ENCODE measurements at places on chromosomes 16 and 17. TPM values are rescaled to one million over a fixed set of nuclear protein-coding genes. Genes with fewer than 3 reads are reported as not detected.

DNA sequence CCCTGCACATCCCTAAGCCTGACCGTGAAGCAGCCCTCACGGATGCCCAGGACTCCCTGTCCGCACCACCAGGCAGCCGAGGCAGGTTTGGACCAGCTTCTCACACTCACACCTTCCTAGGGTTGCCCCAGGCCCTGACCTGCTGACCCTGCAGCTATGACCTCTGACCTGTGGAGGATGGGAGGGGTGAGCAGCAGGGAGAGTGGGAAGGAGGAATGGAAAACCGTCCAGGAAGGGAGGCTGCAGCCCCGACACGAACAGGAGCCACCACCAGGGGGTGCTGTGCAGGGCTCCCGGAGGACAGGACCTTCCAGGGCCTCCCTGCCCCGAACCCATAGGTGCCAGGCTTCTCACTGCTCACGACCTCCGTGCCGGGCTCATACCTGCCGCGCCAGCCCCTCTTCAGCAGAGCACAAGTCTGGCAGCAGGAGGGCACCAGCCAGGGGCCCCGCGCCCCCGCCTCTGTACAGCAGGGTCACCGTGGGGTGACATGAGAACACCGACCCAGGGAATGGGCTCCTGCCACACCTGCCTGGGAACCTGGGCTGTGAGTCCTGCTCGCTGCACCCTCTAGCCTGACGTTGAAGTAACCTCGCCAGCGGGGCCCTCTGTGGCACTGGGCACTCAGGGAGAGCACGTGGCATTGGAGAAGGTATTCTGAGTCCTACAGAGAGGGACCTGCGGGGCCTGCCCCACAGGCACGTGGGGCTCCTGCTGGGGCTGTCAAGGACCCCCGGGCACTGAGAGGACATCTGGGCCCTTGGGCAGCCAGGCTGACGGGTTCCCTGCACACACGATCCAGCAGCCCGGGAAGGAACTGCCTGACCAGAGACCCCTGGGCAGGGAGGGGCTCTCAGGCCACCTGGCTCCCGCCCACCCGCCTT, 37.6 kb downstream of the CTU2 start:
- DNase-seq, result peak; percentile 98

DNA sequence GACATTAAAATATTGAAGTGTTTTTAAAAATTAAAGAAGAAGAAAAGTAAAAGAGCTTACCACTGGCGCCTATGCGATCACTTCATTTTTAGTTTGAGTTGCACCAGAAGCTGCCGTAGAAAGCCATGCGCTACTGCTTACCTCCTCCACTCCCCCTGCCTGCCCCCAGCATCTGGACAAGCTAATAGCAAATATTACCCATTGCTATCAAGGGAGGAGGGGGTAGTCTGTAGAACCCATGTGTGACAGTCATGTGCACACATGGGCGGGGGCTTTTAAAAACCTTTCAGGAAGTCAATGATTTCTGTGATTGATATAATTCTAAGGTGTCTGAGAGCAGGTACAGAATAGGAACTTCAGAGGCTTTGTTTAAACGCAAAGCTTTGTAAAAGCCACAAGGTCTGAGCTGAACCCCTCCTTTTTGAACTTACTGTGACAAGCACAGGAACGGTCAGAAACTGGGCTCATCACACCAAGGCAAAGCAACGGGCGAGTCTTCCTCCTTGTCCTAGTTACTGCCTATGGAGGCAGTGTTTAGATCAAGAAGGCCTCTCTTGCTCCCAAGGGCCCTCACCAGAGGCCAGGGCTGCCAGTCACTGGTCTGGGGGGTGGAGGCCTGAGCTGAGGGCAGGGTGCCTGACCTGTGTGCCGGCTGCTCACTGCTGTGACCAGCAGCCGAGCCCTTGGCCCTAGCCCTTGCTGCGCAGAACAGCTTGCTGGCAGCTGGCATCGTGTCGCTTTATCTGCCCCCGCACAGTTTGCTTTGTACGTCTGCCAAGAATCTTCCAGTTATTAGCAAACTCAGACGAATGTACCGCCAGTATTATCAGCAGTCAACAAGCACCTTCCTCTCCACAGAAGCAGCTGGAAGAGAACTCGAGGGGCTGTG, 15.0 kb downstream of the GINS2 start:
- no peak for DNase-seq

The ITGB4 gene
- 5.6 TPM for total RNA-seq

The TEKT5 gene
- not detected for total RNA-seq

GRCh38 chr17:16512011-16512410, 20.0 kb upstream of the LRRC75A start:
- DNase-seq, result no peak

DNA sequence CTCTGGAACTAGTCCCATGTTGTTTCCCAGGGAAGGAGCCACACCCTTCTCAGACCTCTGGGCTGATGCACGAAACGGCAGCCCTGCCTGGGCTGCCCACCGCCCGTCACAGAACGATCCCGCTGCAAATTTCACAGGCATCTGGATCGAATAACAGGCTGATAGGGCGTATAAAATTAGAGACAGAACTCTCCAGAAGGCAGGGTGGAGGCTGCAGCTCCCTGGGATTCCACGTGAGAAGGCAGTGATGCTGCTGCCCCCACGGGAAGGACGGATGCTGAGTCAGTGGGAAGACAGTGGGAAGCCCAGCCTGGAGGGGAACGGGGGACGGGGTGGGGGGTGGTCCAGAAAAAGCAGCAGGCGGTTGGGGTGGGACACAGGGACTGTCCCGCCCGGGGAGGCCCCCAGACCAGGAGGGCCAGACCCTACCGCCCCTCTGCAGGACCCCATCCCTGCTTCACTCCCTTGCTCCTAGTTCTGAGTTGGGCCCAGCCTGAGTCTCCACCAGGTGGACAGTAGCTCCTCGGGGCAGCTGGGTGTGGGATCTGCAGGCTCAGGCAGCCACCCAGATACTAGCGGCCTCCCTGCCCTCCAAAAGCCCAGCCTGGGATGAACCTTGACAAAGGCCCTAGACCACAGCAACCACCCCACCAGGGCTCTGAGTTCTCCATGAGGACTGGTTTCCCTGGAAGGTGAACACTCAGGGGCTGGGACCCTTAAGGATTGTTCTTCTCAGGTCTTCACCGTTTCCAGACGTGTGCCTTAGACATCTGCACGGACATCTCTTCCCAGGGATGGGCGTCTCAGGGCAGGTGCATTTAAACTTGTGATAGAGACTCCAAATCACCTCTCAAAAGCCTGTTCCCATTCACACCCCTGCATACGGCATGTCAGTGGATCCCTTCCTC, 117.8 kb downstream of the METRNL start:
- no peak for DNase-seq

The ATP6V0C gene
- 199 TPM for total RNA-seq

The SULT1A1 gene
- total RNA-seq, result 4.0 TPM

DNA sequence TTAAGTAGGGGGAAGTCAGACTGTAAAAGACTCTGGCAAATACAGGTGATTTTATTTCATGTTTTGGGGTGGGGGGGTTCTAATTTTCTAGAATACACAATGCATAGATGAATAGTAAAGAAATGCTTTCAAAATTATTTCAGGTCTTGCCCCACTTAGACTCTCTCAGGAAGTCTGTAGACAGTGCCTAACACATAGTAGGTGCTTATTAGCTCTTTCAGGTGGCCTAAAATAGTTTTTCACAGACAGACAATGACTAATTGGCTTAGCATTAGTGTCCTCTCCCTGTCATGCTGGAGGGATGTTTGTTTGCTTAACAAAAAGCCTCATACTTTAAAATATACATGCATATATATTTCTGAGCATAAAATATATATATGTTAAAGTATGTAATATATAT, 366.0 kb downstream of the SOX9 start:
- DNase-seq, result no peak

The FA2H gene
- total RNA-seq, result 2.1 TPM

The TLCD3B gene
- 26.9 TPM for total RNA-seq

The SLC13A2 gene
- total RNA-seq, result not detected

GRCh38 chr17:74742153-74742515, 5.1 kb downstream of the RAB37 start:
- DNase-seq, result no peak

The TXNL4B gene
- total RNA-seq, result 10.6 TPM

DNA sequence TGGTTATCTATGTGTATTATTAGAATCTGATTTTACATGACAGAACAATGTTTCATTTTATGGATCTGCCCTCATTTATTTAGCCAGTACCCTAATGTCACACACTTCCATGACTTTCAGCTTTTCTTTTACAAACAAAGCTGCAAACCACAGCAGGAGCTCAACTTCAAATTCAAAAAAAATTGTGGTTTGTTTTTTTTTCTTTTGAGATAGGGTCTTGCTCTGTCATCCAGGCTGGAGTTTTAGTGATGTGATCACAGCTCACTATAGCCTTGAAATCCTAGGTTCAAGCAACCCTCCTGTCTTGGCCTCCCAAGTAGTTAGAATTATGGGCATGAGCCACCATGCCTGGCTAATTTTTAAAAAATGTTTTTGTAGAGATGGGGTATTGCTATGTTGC, 8.2 kb upstream of the MPRIP start:
- DNase-seq, result no peak

- no peak for DNase-seq
These were observed 483.1 kb upstream of the ERCC4 start for GRCh38 chr16:13436641-13437412.

The SERPINF2 gene
- total RNA-seq, result 1.6 TPM

DNA sequence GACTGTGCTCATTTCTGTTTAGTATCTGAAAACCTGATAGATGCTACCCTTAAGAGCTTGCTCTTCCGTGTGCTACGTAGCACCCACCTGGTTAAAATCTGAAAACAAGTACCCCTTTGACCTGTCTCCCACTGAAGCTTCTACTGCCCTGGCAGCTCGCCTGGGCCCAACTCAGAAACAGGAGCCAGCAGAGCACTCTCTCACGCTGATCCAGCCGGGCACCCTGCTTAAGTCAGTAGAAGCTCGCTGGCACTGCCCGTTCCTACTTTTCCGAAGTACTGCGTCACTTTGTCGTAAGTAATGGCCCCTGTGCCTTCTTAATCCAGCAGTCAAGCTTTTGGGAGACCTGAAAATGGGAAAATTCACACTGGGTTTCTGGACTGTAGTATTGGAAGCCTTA, 18.9 kb downstream of the NTAN1 start:
- no peak for DNase-seq

The CHST6 gene
- total RNA-seq, result 25.4 TPM

GRCh38 chr17:53942436-53942835, 119.7 kb downstream of the KIF2B start:
- no peak for DNase-seq

DNA sequence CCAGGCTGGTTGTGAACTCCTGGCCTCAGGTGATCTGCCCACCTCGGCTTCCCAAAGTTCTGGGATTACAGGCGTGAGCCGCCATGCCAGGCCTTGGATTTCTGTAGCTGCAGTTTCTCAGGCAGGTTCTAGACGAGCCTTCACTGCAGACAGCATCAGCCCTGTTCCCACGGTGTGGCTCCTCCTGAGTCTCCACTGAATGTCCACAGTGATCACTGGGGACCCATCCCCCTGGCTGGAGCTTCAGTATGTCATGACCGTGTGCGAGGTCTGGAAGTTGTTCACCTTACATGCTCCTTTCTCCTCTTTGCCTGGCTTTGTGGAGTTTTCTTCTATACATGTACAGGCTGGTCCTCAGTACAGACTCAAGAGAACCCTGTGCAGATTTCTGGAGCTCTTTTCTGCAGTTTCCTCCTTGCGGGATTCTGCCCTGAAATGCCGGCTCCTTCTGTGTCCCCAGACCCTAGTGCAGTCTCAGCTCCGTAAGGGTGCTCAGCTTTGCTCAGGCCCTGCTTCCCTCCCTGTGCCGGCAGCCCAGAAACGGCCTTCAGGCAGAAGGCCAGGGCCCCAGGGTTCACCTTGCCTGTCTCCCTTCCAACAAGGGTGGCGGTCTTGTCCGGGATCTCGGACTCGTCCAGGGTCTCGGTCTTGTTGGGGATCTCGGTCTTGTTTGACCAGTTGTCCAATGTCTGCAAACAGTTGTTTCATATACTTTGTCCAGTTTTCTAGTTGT, 14.3 kb upstream of the FASN start:
- DNase-seq, result no peak

The AANAT gene
- total RNA-seq, result not detected

- DNase-seq, result no peak
These were observed 1.6 kb upstream of the KIAA0513 start for GRCh38 chr16:85025781-85026653.

DNA sequence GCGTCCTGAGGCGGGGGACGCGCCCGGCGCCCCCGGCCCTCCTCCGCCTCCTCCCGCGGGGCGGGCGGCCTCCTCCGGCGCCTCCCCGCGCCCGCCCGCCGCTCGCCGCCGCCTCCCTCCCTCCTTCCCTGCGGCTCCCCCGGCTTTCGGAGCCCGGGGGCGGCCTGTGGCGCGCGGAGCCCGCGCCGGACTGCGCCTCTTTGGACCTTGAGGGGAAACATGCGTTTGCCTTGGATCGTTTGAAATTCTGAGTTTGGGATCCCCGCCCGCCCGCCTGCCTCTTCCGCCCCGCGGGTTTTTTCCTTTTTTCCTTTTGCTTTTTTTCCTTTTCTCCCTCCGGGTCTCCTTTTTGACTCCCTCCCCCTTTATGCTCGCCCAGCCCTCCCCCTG, 390 bp downstream of the ZNRF1 start:
- DNase-seq, result no peak

The CDRT4 gene
- total RNA-seq, result 2.6 TPM

The GDPD3 gene
- total RNA-seq, result 1.5 TPM

DNA sequence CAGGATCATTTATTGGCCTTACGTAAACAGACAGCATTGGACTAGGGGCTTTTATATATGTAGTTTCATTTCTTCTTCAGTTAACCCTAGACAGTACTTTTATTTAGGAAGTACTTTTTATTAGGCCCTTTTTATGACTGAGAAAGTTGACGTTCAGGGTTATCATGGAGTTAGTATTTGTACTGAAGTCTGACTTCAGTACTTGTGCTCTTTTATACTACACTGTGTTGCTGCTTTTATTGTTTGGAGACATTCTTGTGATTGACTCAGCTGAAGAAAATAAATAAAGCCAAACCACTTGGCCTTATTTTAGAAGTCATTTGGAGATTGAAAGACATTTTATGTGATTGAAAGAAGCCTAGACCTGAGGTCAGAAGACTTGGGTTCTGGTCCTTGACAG, 6.9 kb downstream of the LIG3 start:
- no peak for DNase-seq

DNA sequence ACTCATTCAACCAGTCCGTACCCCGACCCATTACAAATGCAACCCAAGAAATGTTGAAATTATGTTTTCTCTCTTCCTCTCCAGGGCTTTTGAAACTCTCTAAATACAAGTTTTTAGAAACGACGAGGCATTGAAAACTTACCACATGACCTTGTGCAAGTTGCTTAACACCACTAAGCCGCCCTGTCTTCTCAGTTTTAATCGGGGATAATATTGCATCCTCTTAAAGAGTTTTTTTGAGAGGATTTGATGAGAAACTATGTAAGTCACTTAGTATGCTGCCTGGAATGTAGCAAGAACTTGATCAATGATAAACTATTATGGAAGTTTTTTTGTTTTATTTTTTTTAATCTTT, 149.0 kb upstream of the FAM20A start:
- DNase-seq, result no peak

The TMC5 gene
- total RNA-seq, result 1.8 TPM

Data from H1 (cell line).